ENCODE measurements at places on chromosomes 3 and 15.
A peak's percentile ranks its signal among the peaks of the same experiment; 100 is the strongest.

DNA sequence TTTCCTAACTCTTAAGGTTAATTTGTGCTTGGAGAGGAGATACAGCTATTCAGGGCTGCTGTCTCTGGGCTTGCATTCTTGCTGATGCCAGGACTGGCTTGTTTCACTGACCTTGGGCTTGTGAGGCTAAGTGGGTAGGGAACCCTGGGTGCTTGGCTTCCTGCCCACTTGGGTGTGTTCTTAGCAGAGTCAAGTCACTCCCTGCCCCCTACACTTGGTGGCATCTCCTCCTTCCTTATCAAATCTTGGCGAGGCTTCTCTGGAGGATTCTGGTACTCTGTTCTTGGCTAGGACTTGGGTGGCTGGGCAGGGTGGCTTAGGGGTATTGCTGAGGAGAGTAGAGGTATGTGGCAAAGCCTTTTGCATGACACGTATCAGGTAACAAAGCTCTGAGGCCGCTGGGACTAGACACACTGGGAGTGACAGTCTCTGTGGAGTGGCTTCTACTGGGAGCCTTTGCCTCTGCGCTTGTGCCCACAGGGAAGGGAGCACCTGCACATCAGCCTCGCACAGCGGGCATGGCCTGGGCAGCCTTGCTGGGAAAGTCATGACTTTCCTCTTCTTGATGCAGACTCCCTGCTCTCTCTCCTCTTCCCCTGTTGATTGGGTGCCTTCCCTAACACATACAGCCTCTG is 41.8 kb downstream of the CHCHD6 start:
- no peak for DNase-seq

DNA sequence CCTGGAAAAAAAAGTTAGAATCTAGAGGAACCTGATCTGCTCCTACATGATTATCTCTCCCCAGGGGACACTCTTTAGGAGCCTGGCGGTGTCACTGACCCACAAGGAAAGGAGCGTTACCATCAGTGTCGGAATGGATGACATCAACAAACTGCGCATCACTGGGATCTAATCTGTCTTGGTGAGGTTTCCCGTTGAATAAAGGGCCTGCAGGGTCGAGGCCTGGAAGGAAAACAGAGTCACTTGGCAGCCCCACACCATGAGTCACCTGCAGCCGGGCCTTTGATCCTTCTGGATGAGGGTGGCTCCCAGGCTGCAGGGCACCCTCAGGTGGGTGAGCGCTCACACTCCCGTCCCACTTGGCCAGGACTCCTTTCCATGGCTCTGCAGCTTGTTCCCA is 25.0 kb downstream of the LIPH start:
- DNase-seq: no peak

GRCh38 chr15:78434134-78434533 is 3.9 kb upstream of the IREB2 start:
- DNase-seq: no peak

GRCh38 chr3:129122412-129123011 is 908 bp upstream of the RAB43 start:
- no peak for DNase-seq

DNA sequence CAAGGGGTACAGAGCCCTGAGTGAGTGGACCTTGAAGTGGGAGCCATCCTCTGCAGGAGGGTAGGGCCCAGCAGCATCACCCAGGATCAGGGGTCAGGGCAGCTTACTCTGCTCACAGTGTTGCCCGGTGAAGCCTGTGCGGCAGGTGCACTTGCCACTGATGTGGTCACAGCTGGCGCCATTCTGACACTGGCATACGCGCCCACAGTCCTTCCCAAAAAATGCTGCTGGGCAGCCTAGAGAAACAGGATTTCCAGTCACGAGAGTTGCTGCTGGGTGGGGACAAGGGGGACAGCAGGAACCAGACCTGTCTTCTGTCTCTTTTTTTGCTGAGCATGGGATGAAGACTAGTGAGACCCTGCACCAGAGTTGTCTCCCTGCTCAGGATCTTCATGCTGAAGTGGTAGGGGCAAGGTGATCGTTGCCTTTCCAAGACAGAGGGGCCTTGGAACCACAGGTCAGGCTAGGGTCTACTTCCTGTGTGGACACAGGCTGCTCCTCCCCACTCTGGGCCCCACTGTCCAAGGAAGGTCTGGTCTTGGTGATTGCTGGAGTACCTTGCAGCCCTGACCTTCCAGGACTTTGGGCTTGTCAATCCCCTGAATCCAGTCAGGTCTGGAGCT is 46.9 kb downstream of the RAB11A start:
- no peak for DNase-seq

DNA sequence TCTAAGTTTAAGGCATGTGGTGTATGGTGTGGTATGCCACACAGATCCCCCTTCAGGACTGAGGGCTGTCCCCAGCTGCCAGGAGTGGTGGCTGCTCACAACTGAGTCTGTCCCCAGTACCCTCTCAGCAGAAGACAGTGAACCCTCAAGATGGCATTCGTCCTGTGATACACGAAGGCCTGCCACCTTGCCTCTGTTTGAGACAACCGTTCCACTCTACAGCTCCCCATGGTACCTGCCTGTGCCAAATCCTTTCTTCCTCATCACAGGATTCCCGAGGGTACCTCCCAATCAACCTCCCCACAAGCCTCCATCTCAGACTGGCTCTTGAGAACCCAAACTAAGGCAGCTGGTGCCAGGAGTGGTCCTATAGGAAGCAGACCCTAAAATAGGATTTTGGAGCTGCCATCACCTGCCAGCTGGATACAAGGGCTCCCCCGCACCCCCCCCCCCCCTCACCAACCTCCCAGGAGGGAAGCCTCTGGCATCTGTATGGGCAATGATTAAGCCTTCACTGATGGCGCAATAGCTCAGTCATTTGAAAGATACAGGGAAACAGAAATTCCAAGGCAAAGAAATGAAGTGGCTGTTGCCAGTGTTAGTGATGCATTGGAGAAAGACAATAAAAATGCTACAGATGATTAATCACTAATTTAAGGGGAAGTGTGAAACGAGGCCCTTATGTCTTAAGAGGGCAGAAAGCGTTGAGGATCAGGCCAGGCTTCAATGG is 230.0 kb upstream of the LYSMD4 start:
- no peak for DNase-seq

GRCh38 chr15:57654153-57654852 is 52.2 kb upstream of the POLR2M start:
- no peak for DNase-seq

DNA sequence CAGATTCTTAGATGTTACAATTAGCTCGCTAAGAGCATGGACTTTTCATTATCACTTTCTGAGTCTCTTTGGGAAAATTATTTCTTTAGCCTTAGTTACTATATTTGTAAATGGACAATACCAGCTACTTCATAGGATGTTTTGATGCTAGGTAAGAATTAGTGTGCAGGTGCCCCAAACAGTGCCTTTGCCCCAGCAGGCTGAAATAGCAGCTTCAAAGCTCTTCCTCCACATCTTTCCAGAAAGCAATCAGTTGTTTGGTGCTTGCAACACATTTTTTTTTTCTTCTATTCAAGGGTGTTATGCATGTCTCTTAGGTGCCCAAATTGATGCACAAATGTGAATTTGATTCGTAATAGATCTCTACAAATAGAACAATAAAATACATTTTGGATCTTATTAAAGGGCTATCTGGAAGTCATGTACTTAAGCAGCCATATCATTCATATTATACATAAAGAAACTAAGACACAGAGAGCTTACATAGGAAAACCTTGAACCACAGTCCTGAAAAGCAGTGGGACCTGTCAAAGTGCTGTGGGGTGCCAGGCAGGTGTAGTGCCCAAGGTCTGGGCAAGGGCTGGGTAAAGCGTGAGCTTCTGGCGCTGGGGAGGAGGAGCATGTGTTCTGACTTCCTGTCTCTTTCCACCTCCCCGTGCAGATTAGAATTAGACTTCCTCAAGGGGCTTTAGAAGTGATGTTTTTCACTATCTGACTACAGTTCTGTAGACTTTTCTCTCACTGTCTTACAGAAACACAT is 62.9 kb downstream of the FNDC3B start:
- peak; percentile 74 for DNase-seq

DNA sequence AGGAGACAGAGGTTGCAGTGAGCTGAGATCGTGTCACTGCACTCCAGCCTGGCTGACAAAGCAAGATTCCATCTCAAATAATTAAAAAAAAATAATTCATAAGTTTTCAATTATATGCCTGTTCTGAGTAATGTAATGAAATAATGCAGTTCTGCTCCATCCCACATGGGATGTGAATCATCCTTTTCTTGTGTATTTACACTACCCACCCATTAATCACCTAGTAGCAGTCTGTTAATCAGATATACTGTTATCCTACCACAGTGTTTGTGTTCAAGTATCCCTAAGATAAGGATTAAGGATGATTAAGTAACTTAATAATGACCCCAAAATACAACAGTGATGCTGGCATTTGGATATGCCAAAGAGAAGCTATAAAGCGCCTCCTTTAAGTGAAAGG is 38.8 kb downstream of the PIGB start:
- no peak for DNase-seq

DNA sequence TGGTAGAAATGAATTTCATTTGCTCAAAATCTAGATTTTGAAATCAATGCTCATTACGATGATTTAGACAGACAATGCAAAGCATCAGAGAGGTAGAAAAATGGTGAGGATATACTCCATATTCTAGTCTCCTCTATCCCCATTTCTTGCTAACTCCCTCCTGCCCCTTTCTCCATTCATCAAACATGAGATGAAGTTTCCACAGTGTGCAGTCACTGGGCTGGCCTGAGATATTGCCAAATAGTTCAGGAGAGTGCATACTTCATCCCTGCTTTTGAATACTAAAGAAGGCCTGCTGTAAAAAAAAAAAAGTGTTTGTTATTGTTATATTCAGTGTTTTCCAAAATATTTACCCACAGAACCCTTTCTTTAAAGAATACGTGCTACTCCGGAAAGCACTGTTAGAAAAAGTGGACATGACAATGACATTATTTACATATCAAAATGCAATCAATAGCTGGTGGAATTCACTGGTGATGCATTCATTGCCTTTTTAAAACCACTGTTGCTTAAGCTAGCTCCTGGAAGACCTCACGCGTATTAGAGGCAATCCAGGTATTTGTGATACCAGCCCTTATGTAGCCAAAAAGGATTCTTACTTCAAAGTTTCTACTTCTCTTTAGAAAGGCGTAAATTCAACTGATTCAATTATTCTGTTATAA is 247.6 kb upstream of the SOX2 start:
- DNase-seq: no peak

GRCh38 chr3:195259154-195259474 is 11.8 kb downstream of the XXYLT1 start:
- DNase-seq: no peak

GRCh38 chr3:141331377-141332318 is 36.7 kb upstream of the ZBTB38 start:
- DNase-seq: no peak

DNA sequence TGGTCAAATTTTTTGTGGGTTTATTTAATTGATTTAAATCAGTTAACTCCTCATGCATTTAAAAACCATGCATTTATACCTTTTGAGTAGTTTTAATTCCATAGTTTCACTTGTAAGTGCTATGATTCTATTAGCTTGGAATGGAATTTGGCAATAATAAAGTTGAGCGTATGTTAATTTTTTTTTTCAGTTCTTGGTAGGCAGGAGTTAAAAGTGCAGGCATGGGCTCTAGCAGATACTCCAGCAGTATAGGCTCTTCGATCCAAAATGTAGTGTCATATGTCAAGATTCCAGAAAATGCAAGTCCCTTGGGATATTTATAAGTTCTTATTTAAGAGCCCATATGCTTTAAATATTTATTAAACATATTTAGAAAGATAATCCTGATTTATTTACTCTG is 70.3 kb downstream of the LYSMD4 start:
- DNase-seq: no peak

GRCh38 chr15:70024521-70024920 is 73.2 kb downstream of the TLE3 start:
- no peak for DNase-seq

DNA sequence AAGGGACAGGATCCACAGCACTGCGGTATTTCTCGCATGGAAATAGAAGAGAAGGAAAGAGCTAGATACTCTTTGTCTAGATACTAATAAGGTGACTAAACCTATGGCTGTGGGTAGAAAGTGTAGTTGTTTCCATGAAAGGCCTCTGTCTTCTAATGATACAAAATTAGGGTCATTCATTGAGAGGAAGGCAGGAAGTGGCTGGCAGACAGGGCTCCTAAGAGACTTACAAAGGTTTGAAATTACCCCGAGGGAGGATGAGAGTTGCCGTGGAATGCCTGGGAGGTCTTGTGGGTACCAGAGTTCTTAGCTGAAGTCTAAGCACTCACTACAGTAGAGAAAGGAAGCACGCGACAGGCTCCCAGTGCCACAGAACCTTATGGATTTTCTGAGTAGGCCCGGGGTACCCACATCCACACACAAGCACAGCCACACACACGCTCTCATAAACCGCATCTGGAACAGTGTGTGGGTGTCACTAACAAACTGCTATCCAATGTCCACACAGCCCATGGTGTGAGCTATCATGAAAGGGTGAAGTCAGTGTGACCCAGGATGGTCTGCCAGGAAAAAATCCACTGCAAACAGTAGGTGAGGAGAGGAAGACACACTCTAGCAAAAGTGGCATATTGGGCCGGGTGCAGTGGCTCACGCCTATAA is 221.4 kb downstream of the FAM43A start:
- DNase-seq: no peak

GRCh38 chr15:70095408-70096214 is 2.1 kb downstream of the TLE3 start:
- no peak for DNase-seq

- DNase-seq: no peak
Measured at GRCh38 chr3:36393563-36393962, 13.3 kb downstream of the STAC start.

DNA sequence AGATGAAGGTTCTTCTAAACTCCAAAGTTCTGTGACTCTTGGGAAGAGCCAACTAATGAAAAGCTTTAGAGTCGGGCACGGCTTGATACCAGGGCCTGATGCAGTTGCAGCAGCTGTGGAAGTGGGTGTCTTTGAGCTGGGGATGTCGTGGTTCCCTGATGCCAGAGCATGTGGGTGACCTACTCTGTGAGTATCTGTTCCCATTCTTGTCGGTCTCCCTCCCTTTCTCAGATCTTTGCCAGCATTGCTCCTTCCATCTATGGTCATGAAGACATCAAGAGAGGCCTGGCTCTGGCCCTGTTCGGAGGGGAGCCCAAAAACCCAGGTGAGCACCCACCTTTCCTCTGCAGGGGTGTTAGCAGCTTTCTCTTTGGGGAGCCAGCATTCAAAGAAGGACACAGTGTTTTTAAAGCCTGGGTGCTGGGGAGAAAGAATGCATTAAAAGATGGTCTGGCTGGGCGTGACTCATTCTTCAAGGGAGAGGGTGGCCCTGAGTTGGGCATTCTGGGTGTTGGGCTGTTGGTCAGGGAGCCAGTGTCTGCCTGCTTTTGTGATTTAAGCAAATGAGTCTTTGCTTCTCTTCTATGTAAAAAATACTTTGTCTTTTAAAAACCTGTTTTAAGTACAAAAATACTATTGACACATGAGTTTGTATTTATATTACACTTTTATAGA is 13.2 kb upstream of the PODXL2 start:
- no peak for DNase-seq

All from CD4-positive, alpha-beta T cell (primary cell).